ENCODE measurements at places on chromosomes 16 and 17.

DNA sequence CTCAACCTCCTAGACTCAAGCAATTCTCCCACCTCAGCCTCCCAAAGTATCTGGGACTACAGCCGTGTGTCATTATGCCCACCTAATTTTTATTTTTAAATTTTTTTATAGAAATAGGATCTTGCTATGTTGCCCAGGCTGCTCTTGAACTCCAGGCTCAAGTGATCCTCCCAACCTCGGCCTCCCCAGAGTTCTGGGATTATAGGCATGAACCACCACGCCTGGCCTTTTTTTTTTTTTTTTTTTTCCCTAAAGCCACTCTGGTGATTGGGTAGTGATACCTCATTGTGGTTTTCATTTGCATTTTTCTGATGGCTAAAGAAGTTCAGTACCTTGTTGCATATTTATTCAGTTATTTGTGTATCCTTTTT, 1.2 kb upstream of the CDR2L start:
- H3K27ac ChIP-seq, result no peak overlapping the region
- no peaks in the 10 kb centered on the region for H3K36me3 ChIP-seq
- no peak for DNase-seq
- H3K4me1 ChIP-seq, result peaks cover 43% of the 10 kb centered on the region
- H3K4me3 ChIP-seq, result no peak overlapping the region

DNA sequence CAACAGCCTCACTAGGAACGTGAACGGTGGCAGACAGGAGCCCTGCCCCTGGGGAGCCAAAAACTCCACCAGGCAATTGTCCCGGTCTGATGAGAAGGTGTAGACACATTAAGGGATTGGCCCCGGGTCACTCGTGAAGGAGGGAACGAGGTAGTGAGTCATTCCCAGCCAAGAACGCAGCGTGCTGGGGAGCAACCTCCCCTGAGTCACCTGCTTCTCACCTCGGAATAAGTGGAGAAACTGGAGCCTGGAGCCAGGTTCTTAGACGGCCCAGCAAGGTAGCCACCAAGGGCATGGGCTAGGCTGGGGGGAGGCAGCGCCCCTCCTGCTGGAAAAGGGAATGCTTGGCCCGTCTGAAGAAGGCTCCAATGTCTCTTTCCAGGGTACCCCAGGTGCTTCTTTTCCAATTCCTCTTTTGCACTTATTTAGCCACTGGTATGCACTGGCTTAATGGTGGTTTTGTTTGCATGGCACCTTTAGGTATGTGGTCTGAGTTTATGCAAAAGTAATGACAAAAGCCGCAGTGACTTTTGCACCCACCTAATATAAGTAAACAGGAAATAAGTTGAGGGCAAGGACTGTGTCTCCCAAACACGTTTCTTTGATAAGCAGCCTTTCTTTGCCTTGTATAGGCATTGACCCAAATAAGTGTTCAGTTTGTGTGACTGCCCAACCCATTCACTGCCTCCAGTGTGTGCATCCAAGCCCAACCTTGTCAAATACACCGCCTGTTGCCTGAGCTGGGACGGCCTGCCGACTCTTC, 1.8 kb upstream of the HELZ start:
- no peaks in the 10 kb centered on the region for H3K27me3 ChIP-seq
- DNase-seq, result peak; percentile 67
- no peaks in the 10 kb centered on the region for H3K36me3 ChIP-seq
- H3K27ac ChIP-seq, result peak overlapping the region; percentile 88
- H3K4me1 ChIP-seq, result peaks cover 35% of the 10 kb centered on the region

DNA sequence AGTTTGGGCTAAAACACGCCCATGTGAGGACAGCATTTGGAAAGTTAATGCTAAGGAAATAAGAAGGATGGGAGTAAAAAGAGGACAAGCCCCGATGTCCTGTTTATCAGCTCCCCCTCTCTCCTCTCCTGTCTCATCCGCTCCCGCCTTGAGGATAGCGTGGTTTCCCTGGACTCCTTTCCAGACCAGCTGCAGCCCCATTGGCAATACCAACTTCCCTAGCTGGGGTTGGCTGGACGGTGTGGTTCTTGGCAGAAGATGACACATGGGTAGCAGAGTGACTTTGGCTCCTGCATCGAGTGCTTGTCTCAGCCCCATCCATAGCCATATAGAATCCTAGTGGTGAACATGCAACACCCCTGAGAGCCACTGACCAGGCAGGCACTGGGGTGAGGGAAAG, 185.9 kb downstream of the CCDC182 start:
- H3K27me3 ChIP-seq, result no peaks in the 10 kb centered on the region
- no peaks in the 10 kb centered on the region for H3K36me3 ChIP-seq
- H3K4me3 ChIP-seq, result no peak overlapping the region
- no peak overlapping the region for H3K27ac ChIP-seq
- H3K4me1 ChIP-seq, result peaks cover 12% of the 10 kb centered on the region
- DNase-seq, result no peak

- H3K4me3 ChIP-seq, result peak overlapping the region; percentile 80
- peak overlapping the region; percentile 85 for H3K27ac ChIP-seq
- no peaks in the 10 kb centered on the region for H3K36me3 ChIP-seq
Measured at GRCh38 chr16:85554889-85555718, 58.0 kb upstream of the GSE1 start.

DNA sequence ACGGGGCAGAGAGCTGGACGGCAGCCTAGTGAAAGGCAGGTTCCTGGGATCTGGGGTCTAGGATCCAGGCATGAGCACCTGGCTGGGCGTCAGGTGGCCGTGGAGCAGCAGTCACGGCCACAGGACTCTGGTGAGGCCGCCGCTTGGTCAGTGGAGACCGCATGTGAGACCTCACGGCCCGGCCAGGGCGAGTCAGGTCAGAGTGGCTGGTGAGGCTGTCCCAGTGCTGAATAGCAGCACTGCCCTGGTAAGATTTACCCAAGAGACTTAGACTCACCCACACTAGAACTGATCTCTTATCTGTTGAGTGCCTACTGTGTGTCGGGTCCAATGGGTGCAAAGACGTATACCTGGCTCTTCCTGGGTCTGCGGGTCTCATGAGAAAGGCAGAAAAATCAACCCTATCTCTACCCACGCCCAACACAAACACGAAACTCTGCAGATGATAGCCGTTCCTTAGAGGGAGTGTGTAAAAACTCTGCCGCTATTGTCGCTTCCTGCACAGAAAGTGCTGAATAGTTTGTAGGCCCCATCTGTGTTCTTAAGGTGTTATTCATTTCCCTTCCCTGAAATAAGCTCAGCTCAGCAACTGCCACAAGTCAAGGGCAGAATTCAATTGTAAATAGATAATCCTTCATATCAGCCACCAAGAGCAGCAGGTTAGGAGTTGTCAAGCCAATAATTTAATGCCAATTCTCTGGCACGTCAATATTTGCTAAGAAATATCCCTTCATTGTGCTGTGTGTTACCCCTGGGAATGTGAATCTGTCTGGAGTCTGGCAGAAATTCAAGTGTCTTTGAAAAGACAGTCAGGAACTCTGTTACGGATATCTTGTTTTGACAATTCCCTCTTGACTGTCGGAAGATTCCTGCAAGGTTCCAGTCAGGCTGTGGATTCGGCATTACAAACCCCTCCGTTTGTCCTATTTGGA, 240.0 kb downstream of the NTN1 start:
- no peak overlapping the region for H3K4me3 ChIP-seq
- no peak overlapping the region for H3K27ac ChIP-seq
- no peak for DNase-seq
- H3K27me3 ChIP-seq, result no peaks in the 10 kb centered on the region

GRCh38 chr16:68875871-68876270, 32.5 kb downstream of the TANGO6 start:
- no peaks in the 10 kb centered on the region for H3K27me3 ChIP-seq
- H3K4me3 ChIP-seq, result no peak overlapping the region
- peaks cover 69% of the 10 kb centered on the region for H3K36me3 ChIP-seq
- no peaks in the 10 kb centered on the region for H3K4me1 ChIP-seq

DNA sequence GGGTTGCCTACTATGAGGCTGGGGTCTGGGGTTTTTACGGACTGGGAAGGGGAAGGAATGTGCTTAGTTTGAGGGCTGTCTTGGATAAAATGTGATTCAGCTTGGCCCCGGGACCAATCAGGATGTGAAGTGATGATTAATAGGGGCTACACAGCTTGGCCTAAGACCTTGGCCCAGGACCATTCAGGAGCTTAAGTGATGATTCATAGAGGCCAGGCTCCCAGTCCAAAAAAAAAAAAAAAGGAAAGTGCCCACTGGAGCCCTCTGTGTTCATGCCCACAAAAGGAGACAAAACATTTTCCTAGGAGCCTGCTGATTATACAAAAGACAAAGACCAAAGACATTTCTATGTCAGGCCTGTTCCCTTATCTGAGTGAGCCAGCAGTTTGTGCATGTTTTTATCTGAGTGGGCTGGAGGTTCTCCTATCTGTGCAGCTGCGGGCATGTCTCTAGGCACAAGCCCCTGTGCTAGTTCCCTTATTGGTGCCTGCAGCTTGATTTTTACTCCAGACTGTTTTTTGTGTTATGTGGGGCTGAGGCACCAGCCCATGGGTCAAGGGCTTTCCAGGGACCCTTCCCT, 898.2 kb upstream of the GOT2 start:
- no peak for DNase-seq
- no peak overlapping the region for H3K4me3 ChIP-seq
- no peak overlapping the region for H3K27ac ChIP-seq
- H3K27me3 ChIP-seq, result no peaks in the 10 kb centered on the region
- H3K4me1 ChIP-seq, result no peaks in the 10 kb centered on the region

DNA sequence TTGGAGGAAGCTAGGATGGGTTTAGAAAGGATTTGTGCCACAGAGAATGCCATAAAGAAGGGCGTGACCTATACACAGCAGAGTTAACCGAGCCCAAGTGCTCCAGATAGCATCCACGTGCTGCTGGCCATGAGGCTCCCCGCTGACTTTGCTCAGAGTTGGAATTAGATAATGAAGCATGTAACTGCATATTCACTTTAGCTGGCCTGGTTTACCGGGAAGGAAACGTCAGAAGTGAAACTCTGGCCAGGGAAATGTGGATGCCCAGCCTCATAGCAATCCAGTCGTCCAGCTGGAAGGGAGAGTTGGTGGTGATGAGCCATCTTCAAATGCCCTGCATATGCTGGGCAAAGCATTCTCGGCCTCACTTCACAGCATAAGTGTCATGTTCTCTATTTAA, 6.1 kb downstream of the KRT35 start:
- H3K36me3 ChIP-seq, result no peaks in the 10 kb centered on the region
- H3K27me3 ChIP-seq, result no peaks in the 10 kb centered on the region
- H3K4me1 ChIP-seq, result no peaks in the 10 kb centered on the region
- no peak overlapping the region for H3K4me3 ChIP-seq

DNA sequence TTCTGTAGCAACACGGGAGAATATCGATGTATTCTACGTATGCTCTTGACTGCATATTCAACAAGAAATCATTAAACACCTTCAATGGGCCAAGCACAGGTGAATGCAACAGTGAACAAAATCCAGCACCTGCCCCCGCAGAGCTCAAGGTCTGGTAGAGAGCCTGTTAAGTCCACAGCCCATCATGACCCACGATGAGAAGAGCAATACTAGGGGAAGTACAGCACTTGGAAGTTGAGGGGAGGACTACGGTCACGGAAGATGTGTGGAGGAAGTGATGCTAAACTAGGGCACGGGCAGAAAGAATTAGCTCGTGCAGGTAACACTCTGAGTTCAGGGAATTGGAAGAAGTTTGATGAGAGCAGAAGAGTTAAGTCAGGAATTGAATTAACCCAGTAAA, 253.6 kb downstream of the HAPSTR1 start:
- no peaks in the 10 kb centered on the region for H3K36me3 ChIP-seq
- H3K4me1 ChIP-seq, result no peaks in the 10 kb centered on the region
- DNase-seq, result no peak

GRCh38 chr17:59668816-59669215, 38.4 kb downstream of the PTRH2 start:
- H3K4me3 ChIP-seq, result no peak overlapping the region
- H3K27ac ChIP-seq, result no peak overlapping the region
- no peak for DNase-seq
- H3K4me1 ChIP-seq, result no peaks in the 10 kb centered on the region

DNA sequence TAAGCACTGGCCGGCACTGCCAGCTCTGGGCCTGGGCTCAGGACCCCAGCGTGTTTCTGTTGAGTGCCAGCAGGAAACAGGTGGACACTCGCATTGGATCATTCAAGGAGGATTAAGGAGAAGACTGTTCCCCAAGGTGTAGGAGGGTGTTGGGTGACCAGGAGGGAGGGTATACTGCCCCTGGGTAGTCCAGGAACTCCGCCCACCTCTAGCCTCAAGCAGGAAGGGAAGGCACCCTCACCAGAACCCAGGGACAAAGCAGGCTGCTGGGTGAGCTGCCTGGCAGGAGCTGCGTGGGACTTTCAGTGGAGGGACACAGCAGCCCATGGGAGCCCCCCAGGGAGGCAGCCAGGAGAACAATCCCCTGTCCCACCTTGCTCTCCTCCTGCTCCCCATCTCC, 7.7 kb upstream of the RAB37 start:
- H3K4me3 ChIP-seq, result no peak overlapping the region
- DNase-seq, result no peak
- H3K36me3 ChIP-seq, result no peaks in the 10 kb centered on the region
- H3K27ac ChIP-seq, result no peak overlapping the region
- H3K27me3 ChIP-seq, result peaks cover 11% of the 10 kb centered on the region

DNA sequence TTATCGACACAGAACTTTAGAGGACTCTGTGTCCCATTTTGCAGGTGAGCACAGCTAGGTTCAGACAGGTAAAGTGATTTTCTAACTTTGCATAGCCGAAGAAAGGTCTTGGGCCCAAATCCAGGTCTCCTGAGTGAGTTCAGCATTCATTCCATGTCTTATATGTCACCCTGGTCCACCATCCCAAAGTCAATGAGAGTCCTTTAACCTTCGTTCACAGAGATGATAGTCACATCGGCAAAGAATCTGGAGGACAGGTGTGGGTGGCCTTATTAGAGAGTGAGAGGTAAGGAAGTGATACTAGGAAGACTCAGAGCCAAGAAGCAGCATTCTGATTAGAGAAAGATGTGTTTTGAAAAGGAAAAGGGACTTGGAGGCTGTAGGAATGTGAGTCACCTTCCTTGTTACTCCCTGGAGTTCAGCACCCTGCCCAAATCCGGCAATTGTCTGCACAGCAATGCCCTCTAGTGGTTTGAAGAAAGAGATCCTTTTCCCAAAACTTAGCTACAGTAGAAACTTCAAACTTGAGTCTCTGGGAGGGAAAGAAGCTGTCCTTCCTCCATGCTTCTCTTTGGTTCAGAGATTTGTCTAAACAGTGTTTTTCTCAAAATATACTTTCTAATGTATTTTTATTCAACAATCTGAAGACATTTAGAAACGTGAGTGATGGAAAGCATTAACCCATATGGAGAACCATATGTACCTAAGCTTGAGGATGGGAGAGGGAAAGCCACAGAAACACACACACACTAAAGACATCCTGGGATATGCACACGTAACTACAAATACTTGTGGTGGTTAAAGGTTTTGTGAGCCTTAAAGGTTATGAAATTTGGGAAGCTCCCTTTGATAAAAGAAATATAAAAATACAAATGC, 96.4 kb upstream of the SHISA6 start:
- H3K36me3 ChIP-seq, result no peaks in the 10 kb centered on the region
- H3K27ac ChIP-seq, result no peak overlapping the region
- no peaks in the 10 kb centered on the region for H3K27me3 ChIP-seq
- H3K4me1 ChIP-seq, result peaks cover 14% of the 10 kb centered on the region
- no peak overlapping the region for H3K4me3 ChIP-seq

- peaks cover 19% of the 10 kb centered on the region for H3K4me1 ChIP-seq
- no peak for DNase-seq
- no peaks in the 10 kb centered on the region for H3K36me3 ChIP-seq
- no peaks in the 10 kb centered on the region for H3K27me3 ChIP-seq
- H3K4me3 ChIP-seq, result no peak overlapping the region
- peak overlapping the region; percentile 47 for H3K27ac ChIP-seq
Measured at GRCh38 chr16:31869511-31870201, 4.0 kb upstream of the ZNF267 start.

GRCh38 chr17:7016886-7017826, 4.7 kb downstream of the RNASEK start:
- no peak for DNase-seq
- H3K27me3 ChIP-seq, result no peaks in the 10 kb centered on the region
- peaks cover 79% of the 10 kb centered on the region for H3K4me1 ChIP-seq
- H3K27ac ChIP-seq, result peak overlapping the region; percentile 85
- H3K4me3 ChIP-seq, result peak overlapping the region; percentile 46

All from suprapubic skin (tissue), 4 donors.